ENCODE measurements at places on chromosomes 1 and 21. TPM values are rescaled to one million over a fixed set of nuclear protein-coding genes. Genes with fewer than 3 reads are reported as not detected.

EXTL2 gene
- total RNA-seq = 19.6 TPM

AMY2B gene
- total RNA-seq = 0.39 TPM

GPR161 gene
- 12.8 TPM for total RNA-seq

CCDC190 gene
- 0.19 TPM for total RNA-seq

AKNAD1 gene
- 5.0 TPM for total RNA-seq

GUCA2A gene
- not detected for total RNA-seq

RGS16 gene
- total RNA-seq = not detected

TMEM200B gene
- 0.56 TPM for total RNA-seq

DNA sequence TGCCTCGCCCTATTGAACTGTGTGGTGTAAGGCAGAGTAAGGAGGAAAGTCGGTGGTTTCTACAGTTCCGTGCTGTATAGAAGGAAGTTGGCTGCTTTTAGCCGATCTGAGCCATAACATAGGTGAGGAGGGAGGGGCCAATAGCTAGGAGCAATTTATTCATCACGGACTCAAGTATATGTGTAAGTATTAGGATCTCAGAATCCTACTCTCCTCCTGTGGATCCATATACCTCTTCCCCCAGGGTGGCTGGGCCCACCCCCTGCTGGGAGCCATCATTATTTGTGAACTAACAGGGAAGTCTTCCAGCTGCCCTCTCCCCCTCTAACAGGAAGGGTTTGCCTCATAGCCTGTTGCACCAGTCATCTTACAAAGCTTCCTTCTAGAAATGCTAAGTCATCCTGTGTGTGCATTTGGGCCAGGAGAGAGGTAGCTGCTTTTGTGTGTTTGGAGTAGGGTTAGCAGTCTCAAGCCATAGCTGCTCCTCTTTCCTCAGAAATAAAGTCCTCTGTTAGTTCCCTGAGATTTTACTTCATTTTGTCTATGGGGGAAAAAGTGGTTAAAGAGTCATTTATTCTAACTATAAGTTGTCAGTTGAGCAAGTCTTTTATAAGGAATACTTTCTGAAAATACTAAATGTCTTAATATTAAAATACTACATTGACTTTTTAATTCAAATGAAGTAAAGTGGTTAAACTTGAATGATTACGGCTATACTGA lies 14.9 kb upstream of the CENPS start:
- peak; percentile 64 for DNase-seq

DNA sequence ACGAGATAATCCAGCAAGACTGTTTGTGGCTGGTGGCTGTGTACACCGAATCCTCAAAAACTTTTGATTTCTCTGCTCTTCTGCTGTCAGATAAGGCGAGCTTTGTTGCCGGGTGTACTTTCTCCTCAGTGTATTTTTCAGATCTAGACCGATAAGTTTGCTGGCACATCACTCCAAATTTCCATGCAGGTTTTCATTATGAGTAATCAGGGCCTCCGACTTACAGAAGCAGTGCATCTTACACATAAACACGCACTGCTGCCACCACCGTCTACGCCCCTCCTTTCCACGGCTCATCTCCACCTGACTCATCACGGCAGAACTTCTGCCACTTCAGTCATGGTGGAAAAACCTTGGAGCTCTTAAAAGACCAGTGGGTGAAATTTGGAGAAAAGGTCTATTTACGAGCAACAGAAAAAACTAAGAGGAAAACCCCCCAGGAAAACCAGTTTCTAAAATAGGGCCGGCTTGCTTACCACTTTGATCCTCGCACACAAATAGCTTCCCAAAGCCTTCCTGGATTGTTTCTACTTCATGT lies 7.7 kb downstream of the ZBTB21 start:
- peak; percentile 77 for DNase-seq

DNA sequence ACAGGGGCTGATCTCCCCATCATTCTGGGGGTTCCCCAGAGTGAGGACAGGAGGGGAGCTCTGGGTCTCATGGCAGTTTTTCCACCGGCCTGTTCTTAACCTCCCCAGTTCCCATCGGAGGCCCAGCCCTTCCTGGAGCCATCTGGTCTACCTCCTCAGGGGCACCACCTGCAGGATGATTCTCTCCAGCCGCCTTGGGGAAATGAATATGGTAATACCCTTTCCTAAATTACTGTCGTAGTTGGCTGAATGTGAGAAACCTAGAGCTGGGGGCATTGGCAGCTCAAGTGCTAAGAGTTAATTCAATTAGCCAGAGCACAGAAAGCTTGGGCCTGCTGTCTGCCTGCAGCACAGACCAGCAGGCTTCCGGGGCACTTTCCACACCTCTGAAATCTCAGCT lies 64.9 kb downstream of the TAS1R2 start:
- no peak for DNase-seq

DNA sequence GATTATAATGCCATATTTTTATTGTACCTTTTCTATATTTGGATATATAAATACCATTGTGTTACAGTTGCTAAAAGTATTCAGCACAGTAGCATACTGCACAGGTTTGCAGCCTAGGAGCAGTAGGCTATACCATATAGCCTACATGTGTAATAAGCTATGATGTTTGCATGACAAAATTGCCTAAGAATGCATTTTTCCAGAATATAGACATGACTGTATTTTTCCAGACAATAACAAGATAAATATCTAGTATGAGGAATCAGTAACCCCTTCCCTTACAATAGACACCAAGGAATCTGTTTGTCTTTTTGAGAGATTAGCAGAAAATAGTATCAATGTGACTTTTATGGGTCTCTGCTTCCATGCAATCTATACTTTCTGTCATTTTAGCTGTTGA lies 228.6 kb downstream of the GRIK1 start:
- DNase-seq = no peak

DNA sequence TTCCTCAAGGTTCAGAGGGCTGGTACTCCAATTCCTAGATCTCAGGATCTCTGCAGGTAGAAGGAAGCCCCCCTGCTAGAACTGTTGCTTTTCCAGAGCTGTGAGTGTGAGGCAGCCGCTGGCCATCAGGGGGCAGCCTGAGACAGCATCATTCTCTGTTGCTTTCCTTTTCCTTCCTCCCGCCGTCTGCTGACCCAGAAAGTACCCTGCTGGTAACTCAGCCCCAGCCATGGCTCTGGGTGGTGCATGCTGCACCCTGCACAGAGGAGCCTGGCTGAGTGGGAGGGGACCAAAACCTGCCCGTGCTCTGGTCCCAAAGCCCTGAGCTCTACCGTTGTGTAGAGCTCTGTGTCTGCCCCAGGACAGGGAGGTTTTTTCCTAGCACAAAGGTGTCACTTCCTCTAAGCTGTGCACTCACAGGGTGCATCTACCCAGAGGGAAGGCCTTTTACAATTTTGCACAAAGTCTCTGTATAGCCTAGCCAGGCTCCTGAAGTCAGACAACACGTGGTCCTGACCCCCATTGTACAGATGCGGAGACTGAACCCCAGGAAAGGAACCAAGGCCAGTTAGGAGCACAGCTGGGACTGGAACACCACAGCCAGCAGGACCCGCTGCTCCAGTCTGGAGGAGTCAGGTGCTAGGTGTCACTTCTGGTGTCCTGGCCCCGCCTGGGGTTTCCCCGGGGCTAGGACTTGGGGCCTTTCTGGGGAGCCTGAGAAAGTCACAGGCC lies 5.6 kb upstream of the FAM131C start:
- DNase-seq = peak; percentile 80

GRCh38 chr1:183956559-183957188 lies 80.9 kb downstream of the COLGALT2 start:
- DNase-seq = peak; percentile 92

DNA sequence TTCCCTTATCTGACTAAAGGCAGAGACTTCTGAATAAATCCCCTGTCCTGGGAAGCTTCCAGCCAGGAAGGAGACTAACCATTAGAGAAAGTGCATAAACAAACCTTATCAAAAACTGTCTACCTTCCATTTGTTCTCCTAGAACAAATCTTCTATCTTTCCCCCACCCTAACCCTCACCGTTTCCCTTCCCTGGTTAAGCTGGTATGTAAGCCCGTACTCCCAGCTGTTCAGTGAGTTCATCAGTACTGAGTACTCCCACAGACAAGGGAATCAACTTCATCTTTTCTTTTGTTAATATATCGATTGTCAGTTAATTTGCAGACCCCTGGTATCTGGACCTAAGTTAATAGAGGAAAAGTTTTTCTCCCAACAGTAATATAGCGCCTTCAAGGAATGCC lies 20.1 kb upstream of the COG2 start:
- DNase-seq = no peak

DNA sequence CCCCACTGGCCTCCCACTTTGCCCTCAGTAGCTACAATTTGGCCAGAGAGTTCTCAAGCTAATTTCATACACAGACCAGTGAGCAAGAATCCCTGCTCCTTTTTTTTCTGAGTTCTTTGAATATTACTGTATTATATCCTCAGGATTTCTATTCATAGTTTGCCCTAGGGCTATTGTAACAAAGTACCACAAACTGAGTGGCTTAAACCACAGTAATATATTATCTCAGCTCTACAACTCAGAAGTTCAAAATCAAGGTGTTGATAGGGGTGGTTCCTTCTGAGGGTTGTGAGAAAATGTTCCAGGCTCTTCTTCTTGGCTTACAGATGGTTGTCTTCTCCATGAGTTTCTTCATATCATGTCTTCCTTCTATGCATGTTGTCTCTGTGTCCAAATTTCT lies 289.4 kb upstream of the ESRRG start:
- no peak for DNase-seq

DNA sequence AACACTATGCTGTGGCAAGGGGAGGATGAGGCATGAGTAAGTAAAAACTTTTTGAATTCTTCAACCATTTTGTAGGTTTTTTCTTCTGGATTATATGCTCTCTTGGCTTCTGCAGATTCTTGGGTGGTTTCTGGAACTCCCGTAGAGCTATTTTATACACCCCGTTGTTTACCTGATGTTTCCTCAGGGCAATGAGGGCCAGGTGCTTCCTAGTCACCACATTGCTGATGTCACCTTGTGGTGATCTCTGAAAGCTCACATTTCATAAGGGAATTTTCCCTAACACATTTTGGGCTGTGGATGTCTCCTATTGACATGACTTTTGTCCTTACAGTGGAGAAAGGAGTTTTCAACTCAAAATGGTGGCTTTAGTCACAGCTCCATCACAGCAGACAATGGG lies 356.6 kb downstream of the PLA2G4A start:
- DNase-seq = no peak

- no peak for DNase-seq
Measured at GRCh38 chr1:24919791-24920532, 10.1 kb downstream of the RUNX3 start.

GRCh38 chr1:39489567-39490239 lies 1.7 kb upstream of the BMP8A start:
- DNase-seq = no peak

DNA sequence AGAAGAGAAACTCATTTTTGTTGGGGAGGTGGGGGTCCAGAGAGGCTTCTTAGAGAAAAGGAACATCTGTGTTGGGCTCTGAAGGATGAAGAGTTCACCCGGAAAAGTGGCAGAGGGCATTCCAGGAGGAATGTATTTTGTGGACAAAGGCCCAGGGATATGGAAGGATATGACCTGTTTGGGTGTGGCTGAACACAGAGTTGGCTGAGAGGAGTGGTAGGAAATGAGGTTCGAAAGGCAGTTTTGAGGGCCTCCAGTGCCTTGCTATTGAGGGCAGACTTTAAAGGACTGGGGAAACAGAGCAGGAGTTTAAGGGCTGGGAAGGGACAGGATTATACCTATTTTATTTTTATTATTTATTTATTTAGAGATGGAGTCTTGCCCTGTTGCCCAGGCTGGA lies 27.3 kb upstream of the WASF2 start:
- no peak for DNase-seq

- DNase-seq = no peak
Measured at GRCh38 chr1:182664296-182664695, 20.1 kb downstream of the RGS8 start.

GRCh38 chr21:17911628-17912027 lies 92.5 kb upstream of the C21orf91 start:
- DNase-seq = peak; percentile 61

DNA sequence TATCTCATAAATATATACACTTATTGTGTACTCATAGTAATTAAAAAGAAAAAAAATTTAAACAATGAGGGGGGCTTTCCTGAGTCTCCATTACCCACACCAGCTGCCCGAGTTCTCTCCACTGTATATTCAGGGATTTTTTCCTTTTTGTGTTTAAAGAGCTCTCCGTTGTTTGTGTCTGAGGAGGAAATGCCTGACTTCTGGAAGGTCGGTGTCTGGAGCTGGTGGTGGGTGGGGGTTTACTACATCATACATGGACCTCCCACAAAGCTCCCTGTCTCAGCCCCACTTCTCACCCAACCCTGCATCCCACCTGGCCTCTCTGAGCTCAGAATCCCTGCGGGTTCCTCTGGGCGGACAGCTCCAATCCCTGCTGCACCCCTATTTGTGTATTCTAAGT lies 64.1 kb upstream of the ETV3 start:
- no peak for DNase-seq

- peak; percentile 66 for DNase-seq
Measured at GRCh38 chr1:85582687-85583591, 2.4 kb downstream of the CCN1 start.
